Common myeloid progenitor, CD34-positive (primary cell): ENCODE measurements at places on chromosomes 4 and X.

DNA sequence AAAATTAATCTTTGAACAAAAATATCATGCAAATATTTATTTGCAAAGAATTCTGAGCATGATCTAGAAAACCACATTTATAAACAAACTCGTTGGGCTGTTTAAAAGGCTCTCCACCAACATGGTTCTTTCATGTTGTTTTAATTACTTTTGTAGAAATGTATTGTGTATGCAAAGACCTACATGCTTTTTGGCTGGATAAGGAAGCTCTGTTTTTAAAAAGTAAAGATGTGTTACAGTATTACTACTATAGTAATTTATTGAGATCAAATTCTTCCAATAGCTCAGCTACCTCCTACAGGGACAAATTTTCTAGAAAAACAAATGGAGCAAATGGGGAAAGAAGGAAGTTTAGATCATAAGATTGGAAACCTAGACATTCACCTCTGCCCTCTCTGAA lies 177.5 kb upstream of the TTC29 start:
- DNase-seq, result no peak

- no peak for DNase-seq
Measured at GRCh38 chr4:185479507-185479971, 8.0 kb upstream of the CCDC110 start.

DNA sequence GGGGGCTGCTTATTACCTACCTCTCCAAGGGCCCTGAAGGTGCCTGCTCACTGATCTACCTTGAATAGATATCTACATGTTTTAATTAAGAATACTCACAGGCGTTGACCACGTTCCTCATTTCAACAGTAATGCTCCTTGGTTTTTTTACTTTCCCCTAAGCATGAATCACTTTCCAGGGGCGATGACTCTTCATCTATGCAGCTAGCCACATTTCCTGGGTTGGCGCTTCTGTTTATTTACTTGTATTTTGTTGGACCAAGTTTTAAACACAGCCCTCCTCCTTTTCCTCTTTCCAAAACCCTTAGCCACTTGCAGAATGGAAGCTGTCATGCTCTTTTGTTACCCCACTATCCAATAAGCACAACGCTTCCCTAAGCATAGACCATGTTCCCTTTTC lies 50.8 kb downstream of the CBLL2 start:
- DNase-seq, result peak; percentile 45

GRCh38 chr4:93835929-93836328 lies 7.4 kb downstream of the ATOH1 start:
- no peak for DNase-seq

- DNase-seq, result no peak
Measured at GRCh38 chr4:16642897-16643296, 255.5 kb downstream of the LDB2 start.

DNA sequence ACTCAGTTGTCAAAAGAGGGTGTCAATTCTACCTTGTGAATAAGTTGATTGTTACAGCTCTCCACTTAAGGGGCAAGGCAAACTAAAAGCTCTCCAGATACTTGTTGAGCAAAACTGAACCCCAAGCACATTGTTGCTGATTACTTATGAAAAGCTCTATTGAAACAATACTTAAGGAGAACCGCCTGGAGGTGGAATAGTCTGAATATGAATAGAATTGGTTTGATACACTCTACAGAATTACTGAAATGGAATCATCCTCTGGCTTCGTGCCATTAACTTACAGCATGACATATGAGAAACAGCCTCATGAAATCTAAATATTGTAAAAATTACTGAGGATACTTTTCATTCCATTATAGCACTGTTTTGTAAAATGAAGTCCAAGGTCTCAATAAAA lies 127.0 kb upstream of the SH3RF1 start:
- DNase-seq, result peak; percentile 43

- no peak for DNase-seq
Measured at GRCh38 chr4:147034372-147034771, 88.7 kb upstream of the TTC29 start.

- DNase-seq, result no peak
Measured at GRCh38 chr4:23906839-23907238, 17.0 kb upstream of the PPARGC1A start.

DNA sequence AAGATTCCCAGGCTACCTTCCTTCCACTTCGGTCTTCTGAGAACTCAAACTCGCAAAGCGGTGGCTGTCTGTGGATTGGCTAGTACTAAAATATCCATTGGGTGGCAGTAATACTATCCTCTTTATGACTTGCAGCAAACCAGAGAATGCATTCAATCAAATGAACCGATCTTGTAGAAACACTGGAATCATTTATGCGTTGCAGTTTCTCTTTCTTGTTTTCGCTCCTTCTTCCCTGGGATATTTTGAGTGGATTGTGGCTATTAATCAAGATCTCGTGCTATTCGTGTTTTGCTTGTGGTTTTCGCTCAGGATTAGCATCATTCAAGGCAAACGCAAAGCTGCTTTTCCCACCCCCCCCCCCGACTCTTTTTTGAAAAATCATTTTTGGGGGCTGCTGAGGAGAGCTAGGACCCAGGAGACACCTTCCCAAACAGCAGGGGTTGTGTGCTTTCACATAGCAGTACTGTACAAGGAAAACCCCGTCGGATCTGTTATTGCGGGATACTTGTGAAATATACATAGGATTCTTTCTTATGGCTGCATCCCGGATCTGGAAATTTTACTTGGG lies at the start of gene IL1RAPL1:
Gene IL1RAPL1 (plus strand): TSS at position 466 of the 571 bp plus-strand sequence.
- peak; percentile 24 for DNase-seq
